Fibroblast of lung (primary cell): ENCODE measurements at places on chromosomes 7 and 10. TPM values are rescaled to one million over a fixed set of nuclear protein-coding genes. Genes with fewer than 3 reads are reported as not detected.

GRCh38 chr7:45482451-45482850 is 91.7 kb upstream of the ADCY1 start:
- no peak for DNase-seq

DNA sequence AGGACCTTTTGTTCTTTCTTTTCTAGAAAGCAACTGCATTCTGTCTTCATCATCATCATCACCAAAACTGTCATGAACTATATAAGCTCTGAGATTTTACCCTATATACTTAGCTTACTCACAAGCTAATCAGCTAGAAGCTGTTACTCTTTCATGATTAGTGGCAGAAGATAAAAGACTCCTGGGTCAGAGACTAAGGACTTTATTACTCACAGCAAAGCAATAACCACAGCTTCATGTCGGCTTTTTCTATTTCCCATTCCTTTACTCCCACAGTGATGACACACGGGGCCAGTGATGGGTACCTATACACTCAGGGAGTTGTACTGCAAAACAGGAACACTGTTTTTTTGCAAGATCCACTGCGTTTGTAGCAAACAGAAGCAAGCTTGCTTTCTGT is 8.4 kb upstream of the C10orf88 start:
- no peak for DNase-seq

DNA sequence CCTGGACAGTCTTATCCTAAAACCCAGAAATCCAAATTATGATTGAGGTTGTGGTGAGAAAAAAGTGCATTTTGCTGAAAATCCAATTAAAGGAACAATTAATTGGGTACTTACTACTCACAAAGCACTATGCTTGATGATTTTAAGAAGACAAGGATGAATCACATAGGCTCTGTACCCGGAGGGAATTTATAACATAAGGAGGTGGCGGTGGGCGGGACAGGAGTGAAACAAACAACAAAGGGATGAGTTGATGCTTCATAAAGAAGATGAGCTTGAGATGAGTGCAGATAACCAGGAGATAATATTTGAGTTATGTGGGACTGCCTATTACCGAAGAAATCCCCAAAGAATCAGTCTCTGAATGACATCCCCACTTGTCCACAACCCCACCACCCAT is 171.1 kb upstream of the FZD8 start:
- no peak for DNase-seq

DNA sequence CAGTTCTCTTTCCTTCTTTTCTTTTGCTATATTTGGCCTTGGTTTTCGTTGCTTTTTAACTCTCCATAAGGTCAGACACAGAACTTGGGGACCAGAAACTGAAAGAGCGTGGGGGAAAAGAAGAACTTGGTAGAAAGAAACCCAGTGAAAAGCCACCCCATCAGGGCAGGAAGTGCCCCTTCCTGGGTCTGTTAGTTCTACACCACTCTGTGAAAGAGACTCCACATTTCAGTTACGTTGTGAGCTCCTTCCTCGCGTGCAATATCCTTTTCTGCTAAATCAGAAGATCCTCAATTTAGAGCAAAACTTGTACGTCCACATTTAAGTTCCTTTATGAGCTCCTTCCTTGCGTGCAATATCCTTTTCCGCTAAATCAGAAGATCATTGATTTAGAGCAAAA is 220.6 kb upstream of the FOXK1 start:
- DNase-seq, result no peak

The AGMO gene
- not detected in 2 replicates for total RNA-seq

GRCh38 chr7:130697820-130698219 is 11.5 kb upstream of the TSGA13 start:
- no peak for DNase-seq

DNA sequence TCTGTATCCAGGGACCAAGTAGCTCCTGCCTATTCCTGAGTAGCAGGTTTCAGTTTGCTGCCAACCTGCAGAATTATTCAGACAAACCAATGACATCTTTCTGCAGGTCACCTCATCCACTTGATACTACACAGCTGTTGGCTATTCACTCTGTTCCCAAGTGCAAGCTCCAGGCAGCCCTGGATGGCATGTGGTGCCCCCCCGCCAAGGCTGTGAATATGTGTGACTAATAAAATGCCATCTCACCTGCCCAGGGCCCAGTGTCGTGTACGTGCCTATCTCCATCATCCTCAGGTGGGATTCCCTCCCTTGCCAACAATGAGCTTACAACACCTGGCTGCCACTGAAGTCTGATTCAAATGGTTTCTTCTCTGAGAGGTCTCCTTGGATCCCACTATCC is 125.8 kb downstream of the RAB11FIP2 start:
- DNase-seq, result no peak

The CPA2 gene
- under 0.01 TPM in 1 of 2 replicates, not detected in the other for total RNA-seq

DNA sequence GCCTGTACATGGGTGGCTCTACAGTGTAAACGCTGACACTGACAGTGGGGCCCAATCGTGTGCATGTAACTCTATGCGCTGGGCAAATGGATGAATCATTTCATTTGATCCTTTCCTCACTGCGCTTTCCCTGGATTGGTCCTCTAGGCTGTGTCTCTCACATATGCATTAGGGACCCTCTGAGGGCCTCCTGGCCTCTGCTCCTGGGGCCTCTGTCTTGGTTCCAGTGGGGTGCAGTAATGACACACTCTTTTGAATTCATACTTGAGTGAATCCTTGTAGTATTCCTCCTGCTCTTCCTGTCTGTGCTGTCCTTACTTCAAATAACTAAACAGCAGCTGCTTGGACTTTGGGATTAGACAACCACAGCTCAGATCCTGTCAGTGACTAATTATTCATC is 176.5 kb upstream of the ADO start:
- DNase-seq, result peak; percentile 25

- DNase-seq, result no peak
Measured at GRCh38 chr7:144653449-144653848, 182.4 kb downstream of the TPK1 start.

The CDC14C gene
- under 0.01 and 0.17 TPM in 2 replicates for total RNA-seq

DNA sequence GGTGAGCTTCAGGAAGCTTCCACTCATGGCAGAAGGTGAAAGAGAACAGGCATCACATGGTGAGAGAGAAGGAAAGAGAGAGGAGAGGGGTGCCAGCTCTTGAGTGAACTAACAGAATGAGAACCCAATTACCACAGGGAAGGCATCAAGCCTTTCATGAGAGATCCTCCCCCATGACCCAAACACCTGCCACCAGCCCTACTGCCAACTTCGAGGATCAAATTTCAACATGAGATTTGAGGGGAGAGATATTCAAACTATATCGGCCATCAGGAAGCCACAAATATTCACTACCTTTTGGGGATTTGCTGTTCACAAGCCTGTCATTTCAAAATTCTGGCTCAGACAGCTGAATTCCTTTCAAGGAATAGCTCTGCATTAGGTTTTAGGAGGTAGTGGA is 39.9 kb upstream of the SMNDC1 start:
- peak; percentile 50 for DNase-seq

- no peak for DNase-seq
Measured at GRCh38 chr7:88200789-88201188, 19.0 kb downstream of the SRI start.

The PCLO gene
- total RNA-seq, result 0.17 TPM in 1 of 2 replicates, not detected in the other

The RPEL1 gene
- 0.17 and 0.26 TPM in 2 replicates for total RNA-seq

The ZC3HAV1L gene
- total RNA-seq, result 5.3 and 8.5 TPM in 2 replicates

GRCh38 chr7:79968077-79968648 is 166.5 kb upstream of the GNAI1 start:
- DNase-seq, result no peak

- DNase-seq, result no peak
Measured at GRCh38 chr7:128937271-128937646, 468 bp upstream of the IRF5 start.

DNA sequence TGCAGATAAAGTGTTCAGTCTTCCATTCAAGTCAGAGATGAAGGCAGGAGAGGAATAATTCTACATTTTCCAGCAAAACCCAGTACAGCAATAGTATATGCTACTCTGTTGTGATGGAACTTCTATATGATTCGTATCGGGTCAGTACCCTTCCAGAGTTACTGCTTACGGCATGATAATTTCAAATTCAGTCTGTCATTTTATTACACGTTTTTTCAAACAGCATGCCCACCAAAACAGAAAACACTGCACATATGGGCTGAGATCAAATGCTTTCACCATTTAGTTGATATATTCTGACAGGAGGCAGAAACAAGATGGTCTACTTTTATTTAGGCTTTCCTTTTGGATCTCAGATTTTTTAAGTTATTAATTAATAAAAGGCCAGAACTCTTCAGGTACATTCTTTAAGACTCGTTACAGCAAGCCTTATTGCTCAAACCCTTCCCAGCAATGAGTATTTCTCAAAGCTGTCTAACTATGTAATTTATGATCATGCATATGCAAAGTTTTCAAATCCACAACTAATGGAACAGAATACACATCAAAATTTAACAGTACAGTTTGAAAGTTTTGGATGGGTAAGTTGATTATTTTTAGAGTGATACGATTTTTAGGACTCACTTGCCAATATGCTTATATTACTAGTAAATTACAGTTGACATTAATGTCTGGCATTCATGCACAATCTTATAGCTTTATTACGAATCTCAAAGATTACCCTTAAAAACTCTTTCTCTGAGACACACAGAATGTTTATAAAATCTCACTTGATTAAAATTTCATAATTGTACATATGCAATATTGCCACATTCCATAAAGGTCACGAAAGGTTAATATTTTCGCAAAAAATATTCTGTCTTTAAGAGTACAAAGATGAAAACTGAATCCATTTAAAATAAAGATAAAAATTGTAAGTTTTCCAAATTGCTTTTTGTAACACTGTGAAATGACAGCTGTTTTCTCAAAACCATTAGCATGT is 91.0 kb downstream of the ANK3 start:
- no peak for DNase-seq

DNA sequence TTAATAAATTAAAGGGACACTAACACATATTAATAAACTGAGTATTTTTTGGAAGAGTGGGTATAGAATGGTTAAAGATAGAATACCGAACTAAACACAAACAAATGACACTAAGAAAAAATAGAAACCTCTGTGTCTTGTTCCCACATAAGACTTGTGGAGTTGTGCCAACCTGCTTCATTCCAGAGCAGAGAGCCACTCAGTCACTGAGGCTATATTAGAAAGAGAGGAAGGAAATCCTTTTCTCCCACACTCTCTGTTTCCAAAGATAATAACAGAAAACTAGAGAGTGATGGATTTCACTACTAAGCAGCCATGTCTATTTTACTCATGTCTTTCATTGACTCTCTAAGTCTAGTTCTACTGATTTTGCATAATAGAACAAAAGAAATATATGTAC is 26.0 kb downstream of the CTNNA3 start:
- DNase-seq, result no peak

GRCh38 chr7:380139-380485 is 90.1 kb downstream of the FOXL3 start:
- no peak for DNase-seq
